ENCODE measurements at places on chromosomes 5 and 9. TPM values are rescaled to one million over a fixed set of nuclear protein-coding genes. Genes with fewer than 3 reads are reported as not detected.

GRCh38 chr9:19028835-19029451 is 4.1 kb downstream of the SAXO1 start:
- H3K36me3 ChIP-seq = no peaks in the 10 kb centered on the region
- DNase-seq = no peak
- peaks cover 14% of the 10 kb centered on the region for H3K4me1 ChIP-seq
- no peak overlapping the region for H3K4me3 ChIP-seq
- H3K27ac ChIP-seq = no peak overlapping the region
- H3K27me3 ChIP-seq = peaks cover 20% of the 10 kb centered on the region

DNA sequence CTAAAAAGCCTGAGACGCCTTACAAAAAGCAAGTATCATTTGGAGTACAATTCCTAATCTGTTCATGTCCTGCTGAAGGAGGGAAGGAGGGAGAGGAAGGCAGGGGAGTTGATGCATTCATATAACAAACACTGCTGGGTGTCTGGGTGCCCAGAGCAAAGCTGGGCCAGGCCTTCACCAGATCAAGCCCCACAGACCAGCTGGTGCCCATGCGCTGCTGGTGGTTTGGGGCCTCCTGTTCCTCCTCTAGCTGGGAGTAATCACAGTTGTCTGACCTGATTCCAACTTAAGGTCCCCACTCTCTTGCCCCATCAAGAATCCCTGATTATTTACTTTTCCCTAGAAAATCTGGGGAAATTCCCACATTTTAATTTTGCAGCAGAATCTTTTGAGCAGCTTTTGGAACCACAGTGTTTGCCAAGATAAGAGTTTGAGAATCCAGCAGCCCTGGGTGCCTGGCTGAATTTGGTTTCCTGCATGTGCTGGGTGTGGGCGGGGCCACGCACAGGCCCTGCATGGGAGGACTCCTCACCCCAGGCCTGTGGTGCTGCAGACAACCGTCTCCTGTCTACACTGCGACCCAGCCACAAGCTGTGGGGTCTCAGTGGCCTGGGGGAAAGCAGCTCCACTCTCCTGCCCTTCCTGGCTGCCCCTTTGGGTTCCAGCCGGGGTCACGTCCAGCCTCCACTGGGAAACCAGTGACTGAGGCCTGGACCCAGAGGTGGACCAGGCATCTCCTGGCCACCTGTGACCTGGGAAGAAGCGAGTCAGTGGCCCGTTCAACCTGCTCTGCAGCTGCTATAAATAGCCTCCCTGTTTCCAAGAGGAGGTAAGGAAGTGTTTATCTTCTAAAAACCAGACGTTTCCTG is 47.5 kb downstream of the NEURL1B start:
- H3K4me1 ChIP-seq = peaks cover 34% of the 10 kb centered on the region
- peak overlapping the region; percentile 51 for H3K27ac ChIP-seq
- peaks cover 23% of the 10 kb centered on the region for H3K27me3 ChIP-seq
- H3K36me3 ChIP-seq = no peaks in the 10 kb centered on the region
- DNase-seq = peak; percentile 64
- H3K4me3 ChIP-seq = no peak overlapping the region

- H3K36me3 ChIP-seq = no peaks in the 10 kb centered on the region
- no peak for DNase-seq
- no peaks in the 10 kb centered on the region for H3K4me1 ChIP-seq
- no peak overlapping the region for H3K27ac ChIP-seq
Measured at GRCh38 chr9:99360026-99360425, 137.9 kb downstream of the SEC61B start.

PIP5KL1 gene
- 2.6 TPM for total RNA-seq
